ENCODE measurements at places on chromosomes 2 and 18.
A peak's percentile ranks its signal among the peaks of the same experiment; 100 is the strongest.

DNA sequence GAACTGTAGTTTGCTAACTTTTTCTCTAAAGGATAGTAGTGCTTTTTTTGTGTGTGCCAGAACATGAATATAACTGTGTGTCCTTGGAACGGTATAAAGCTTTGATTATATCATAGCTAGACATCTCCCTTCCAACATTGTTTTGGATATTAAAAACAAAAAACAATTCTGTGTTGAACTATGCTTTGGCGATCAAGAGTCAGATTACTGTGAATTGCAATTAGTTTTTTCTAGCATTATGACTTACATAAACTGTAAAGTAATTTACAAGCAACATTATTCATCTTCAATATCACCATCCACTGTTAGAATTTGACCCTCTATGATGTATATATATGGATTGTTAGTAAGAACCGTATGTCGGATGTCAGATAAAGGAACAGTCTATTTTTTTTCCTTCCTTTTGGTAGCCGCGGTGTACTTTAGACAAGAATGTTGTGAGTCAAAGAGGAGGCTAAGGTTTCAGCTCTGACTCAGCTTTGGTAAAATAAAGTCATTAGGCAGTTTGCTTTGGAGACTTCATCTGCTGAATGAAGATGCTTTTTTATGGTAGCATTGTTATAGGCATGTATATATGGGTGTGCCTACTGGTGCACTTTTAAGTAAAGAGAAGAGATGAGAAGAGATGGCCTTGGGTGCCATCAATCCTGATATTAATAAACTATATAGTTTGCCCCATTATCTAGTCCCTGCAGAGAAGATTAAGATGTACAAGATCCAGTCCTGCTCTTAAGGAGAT is 76.4 kb downstream of the LTBP1 start:
- DNase-seq, result no peak

GRCh38 chr2:136767030-136767429 is 1.7 kb downstream of the THSD7B start:
- no peak for DNase-seq

GRCh38 chr2:137437386-137437785 is 526.9 kb upstream of the HNMT start:
- DNase-seq, result no peak

- no peak for DNase-seq
These were observed 17.3 kb upstream of the TTR start for GRCh38 chr18:31574359-31574758.

GRCh38 chr2:229917793-229918192 is 4.0 kb downstream of the TRIP12 start:
- DNase-seq, result no peak

- DNase-seq, result no peak
These were observed 45.7 kb upstream of the LYPD1 start for GRCh38 chr2:132715386-132716351.

DNA sequence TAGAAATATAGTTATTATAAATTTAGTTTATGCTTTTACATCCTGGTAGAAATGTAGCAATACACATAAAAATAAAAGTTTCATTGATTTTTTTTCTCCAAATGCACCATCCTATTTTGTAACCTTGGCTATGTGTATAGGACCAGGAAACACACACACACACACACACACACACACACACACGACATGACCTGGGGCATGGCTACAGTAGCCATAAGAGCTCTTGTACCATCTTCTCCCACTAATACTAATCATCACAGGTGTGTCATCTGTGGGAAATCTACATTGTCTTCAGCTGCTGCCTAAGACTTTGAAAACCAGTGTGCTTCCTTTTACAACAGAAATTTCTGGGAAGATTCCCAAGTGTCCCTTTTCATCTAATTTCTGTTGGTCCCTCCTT is 144.3 kb downstream of the MCFD2 start:
- no peak for DNase-seq

DNA sequence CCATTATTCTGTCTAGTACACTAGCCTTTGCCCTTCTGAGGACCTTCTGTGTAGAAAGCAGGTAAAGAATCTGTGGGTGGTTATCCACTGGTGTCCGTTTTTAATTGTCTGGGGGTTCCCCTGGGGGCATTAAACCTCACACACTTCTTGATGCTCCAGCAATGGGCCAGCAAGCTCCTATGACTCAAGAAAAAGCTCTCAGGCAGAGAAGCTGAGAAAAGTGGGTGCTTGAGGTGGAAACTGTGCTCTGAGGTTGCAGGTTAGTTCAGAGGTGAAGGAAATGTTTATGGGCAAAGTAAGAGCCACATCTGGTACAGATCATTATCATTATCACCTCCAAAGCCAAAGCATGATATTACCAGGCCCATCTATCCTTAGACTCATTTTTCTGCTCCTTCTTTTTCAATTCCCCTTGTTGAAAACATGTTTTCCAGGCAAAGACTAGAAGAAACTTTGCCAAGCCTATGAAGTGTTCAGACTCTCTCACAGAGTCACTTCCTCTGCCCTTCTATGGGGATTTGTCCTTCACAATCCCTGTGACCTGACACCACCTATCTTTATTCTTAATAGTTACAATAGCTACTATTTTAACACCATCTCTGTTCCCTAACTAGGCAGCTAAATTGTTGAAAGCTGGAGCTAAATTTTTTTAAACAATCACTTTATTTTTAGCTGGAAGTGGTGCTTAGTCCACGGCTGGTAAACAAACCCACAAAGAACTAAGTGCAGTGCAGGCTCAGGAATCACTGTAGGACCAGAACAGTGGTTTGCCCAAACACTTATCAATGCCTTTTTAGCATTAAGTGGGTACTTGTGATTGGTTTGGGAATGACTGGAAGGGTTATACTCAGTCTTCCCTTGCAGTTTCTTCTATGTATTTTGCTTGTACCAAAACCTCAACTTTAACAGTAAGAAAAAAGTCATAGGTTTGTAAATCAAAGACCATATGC is 512.8 kb upstream of the POU3F3 start:
- no peak for DNase-seq

DNA sequence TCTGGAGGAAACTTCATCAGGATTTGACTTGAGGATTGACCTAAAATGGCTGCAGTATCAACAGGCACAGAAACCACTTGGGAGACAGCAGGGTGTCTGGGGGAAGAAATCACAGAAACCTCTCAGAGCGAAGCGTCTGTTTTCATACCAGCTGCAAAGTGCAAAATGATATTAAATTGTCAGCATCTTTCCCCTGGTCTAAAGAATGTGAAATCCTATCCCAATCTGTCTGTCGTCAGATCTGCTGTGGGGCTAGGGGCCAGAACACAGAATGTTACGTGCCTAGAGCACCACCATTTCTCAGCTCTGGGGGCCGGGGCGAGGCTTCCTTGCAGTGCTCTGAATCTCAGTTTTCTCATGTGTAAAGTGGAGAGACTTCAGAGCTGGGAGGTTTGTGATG is 54.1 kb upstream of the MYCN start:
- no peak for DNase-seq

GRCh38 chr2:36831185-36831584 is 134.7 kb downstream of the VIT start:
- DNase-seq, result no peak

DNA sequence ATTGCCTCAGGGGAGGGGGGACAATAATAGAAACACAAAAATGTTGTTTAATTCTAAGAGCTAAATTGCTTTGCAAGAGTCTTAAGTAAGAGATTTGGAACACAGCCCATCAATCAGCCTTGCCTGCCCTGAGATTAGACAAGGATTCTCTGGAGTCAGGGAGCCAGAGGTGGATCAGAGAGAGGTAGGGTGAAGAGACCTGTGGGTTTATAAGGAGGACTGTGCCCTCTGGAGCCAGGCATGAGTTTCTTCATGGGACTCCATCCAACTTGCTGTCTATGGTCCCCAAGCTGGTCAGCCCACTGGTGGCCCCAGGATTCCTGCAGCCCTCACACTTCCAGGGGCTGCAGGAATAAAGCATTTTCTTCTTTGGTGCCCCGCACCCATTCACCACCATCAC is 139.3 kb downstream of the ALK start:
- DNase-seq, result no peak

- DNase-seq, result no peak
These were observed 23.5 kb downstream of the MIB1 start for GRCh38 chr18:21763846-21764646.

DNA sequence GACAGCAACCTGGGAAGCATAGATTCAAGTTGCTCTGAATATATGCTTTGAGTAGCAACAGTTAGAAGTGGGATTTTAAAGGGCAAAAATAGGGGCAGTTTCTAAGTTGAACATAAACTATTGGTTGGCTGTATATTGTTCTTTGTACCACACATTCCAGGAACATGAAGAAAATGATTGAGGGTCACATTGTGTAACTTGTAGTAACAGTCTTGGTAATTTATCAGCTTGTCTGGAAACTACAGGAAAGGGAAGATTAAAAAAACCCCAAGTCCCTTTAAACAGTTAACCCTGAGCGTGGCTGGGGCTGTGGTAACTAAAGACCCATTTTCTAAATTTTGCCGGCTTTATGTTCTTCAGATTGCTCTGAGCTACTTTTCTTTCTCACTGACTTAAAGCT is 7.4 kb downstream of the PLEKHB2 start:
- no peak for DNase-seq

- no peak for DNase-seq
These were observed 117.1 kb downstream of the ZNF407 start for GRCh38 chr18:74714791-74715190.

DNA sequence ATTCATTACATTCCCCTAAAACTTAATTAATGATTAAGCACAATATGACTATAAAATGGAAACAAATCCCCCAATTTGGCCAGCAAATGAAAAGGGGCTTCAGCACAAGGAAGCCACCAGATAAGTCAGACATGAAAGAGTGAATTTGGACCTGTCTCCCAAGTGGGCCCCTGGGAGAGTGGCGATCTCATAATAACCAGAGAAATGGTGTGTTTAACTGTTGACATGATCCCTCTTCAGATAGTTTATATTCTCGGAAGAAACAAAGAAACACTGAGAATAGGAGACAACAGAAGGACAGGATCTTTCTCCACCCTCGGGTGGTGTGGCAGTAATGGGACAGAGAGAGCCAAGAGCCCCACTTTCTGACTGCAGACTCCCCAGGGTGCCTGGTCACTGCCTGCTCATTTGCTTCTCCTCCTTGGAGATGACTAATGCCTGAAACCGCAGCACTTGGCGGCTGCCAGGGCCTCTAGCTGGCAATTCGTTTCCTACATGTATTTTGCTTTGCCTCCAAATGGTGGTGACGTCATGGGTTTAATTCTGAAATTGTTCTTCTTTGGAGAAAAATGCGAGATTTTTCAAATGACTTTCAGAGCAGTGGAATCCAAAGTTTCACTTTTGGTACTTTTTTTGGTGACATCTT is 46.4 kb upstream of the SPP2 start:
- peak; percentile 11 for DNase-seq

DNA sequence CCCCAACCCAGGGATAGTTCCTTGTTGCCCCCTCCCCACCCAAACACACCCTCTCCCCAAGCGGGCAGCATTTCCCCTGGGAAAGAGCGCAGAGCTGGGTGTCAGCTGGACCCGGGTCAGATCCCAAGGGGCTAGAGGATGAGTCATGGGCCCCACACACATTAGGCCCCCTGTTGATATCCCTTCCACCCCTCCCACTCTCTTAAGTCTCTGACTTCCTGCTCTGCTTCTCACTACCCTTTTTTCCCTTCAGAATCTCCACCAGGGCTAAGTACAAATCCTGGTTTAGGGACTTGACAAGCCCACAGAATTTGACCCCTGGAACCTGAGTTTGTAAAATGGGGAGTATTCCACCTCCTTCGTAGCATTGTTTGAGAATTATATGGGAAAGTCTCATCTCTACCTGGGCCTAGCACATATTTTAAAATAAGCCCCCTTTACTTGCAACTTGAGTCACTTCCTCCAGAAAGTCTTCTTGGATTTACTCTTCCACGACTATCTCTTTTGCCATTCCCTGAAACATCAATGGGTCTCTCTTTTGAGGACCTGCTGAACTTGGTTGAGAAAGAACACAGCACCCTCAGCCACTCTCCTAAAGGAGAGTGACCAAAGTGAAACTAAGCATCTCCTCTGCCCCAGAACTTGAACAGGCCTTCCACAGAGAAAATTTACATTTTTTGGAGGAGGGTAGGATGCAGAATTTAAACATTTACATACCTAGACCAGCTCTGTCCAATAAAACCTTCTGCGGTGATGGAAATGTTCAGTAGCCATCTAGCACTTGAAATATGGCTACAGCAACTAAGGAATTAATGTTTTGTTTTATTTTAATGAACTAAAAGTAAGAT is 4.7 kb downstream of the RTKN start:
- no peak for DNase-seq

DNA sequence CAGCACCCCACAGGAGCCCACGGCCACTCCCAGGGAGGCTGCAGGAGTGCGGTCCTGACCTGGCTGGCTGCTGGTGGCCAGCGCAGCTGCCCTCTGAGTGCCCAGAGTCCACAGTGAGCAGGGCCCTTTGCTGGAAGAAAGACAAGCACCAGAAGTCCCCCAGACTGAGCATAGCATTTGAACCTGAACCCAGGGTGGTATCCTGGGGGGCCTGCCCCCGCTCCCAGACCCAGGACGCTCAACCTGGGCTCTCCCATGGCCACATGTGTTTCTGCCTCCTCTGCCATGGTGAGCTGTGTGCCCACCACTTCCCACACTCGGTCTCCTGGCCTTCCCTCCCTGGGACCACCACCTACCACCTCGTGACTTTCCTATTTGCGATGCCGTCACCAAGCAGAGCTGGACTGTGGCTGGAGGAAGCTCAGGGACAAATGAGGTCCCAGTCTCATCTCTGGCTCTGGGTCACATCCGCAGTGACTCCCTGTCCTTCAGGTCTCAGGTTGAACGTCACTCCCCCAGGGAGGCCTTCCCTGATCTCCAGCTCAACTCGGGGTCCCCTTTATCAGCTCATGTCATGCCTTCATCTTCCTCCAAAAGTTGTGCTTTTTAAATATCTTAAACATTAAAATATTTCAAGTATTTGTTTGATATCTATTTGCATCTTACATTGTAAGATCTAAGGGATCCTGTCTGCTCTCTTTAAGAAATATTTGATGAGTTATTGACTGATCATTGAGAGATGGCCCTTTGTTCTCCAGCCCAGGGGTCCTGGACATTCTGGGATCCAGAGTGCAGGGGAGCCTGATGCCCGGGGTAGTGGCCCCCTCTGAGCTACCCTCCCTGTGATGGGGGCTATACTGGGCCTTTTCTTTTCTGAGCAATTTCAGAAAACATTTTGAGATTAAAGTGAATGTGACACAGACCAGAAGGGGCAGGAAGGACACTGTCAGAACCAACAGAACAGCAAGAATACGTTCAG is 16.4 kb upstream of the GPR55 start:
- no peak for DNase-seq

- peak; percentile 75 for DNase-seq
These were observed 16.9 kb downstream of the STEAP3 start for GRCh38 chr2:119240311-119241204.

GRCh38 chr2:238636269-238637073 is 209.7 kb downstream of the ASB1 start:
- no peak for DNase-seq

Data from NCI-H1436 treated with DMSO at 0.1 percent for 48 hours (cell line).